ENCODE measurements at places on chromosomes 1 and 21. TPM values are rescaled to one million over a fixed set of nuclear protein-coding genes. Genes with fewer than 3 reads are reported as not detected.

SLC35F3 gene
- 6.9 TPM for total RNA-seq

DNA sequence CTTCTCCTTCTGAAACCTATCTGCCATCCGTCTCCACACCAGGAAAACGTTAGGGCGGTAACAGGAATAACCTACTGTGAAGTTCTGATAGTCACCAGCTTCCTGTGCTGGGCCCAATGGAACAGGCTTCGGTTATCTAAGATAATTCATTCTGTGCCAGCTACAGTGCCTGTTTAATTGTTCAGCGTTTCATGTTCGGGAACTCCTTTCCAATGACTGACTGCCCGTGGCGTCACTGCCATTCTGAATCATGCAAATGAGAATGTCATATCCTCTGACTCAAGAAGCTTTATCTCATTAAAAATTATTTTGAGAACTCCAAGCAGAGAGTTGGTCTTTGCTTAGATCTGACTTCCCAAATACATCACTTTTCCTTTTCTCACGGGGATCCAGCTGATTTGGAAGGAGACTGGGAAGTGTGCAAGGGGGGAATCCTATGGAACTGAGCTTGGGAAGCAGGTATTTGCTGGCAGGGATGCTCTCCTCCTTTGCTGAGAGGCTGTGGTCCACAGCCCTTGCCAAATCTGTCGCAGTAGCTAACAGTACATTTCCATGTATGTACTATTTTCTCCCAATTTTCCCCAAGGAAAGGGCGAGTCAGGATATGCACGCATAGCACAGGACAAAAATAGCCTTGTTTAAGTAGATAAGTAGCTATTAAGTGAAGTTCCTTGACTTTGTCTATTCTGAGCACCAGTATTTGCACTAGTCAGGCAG, 358.7 kb downstream of the LTN1 start:
- no peak for DNase-seq
- H3K4me3 ChIP-seq: no peak overlapping the region
- H3K4me1 ChIP-seq: no peaks in the 10 kb centered on the region
- H3K27me3 ChIP-seq: no peaks in the 10 kb centered on the region

DNA sequence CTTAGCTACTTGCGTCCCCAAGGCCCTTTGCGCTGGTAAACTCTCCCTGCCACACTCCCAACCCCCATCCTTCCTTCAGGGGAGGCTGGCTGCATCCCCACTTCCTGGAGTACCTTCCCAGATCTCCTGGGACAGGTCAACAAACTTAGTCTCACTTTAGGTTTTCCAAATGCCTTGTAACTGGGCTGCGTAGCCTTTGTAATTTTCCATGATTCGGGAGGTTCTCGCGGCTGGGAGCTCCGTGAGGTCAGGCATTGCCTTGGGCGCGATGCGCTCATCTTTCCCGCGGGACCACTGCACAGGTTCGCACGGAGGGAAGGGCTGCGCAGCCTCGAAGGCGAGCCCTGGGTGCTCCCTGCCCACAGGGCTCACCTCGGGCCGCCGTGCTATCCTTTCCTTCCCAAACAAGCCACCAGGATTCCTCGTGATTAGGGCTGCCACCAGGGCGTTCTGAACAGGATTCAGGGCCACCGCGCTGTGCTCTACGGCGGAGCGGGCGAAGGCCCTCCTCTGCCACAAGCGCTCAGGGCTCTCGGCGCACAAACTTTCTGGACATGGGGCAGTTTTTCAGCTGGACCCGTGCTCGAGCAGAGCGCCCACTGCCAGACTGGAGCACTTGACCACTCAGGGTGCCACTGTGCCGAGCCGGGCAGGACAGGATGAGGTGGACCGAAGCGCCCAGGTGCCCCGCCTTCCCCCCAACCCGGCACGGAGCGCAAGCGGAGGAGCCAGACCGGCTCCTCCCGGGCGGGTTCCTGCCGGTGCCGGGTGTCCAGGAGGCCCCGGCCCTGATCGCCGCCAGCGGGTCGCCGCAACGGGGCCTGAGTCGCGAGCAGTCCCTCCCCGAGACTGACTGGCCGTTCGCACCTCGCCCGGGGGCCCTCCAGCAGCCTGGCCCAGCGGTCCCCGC, 1.1 kb downstream of the TMPRSS2 start:
- H3K4me3 ChIP-seq: no peak overlapping the region
- DNase-seq: no peak
- no peak overlapping the region for H3K27ac ChIP-seq
- H3K4me1 ChIP-seq: no peaks in the 10 kb centered on the region
- no peaks in the 10 kb centered on the region for H3K36me3 ChIP-seq
- H3K27me3 ChIP-seq: peaks cover 9% of the 10 kb centered on the region

PADI4 gene
- 0.26 TPM for total RNA-seq

DNA sequence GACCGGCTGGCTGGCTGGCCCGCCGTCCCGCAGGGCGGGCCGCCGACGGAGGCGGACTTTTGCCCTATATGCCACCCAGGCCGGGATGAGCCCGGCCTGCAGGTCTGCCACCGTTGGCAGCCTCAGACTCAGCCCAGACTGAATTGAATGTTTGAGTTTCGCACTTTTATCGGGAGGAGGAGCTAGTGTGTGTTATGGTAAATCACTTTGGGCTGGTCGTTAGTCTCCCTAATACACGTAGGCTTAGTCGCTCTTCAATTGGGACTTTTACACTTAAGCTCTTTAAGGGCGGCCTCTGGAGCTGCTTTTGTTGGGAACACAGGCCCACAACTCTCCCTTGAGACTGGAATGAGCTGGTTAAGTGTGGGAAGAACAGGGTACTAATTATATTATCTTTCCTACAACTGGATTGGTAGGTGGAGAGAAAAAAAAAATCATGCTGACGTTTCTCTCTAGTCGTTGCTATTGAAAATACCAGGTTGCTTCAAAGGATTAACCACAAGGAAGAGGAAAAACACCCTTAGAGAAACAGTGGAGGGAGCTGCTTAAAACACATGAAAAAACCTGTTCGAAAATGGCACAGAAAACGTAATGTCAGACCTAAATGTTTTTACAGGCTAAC, 1.4 kb upstream of the IRF2BP2 start:
- peak overlapping the region; percentile 96 for H3K27ac ChIP-seq
- H3K36me3 ChIP-seq: peaks cover 11% of the 10 kb centered on the region
- no peaks in the 10 kb centered on the region for H3K27me3 ChIP-seq
- no peak for DNase-seq

DNA sequence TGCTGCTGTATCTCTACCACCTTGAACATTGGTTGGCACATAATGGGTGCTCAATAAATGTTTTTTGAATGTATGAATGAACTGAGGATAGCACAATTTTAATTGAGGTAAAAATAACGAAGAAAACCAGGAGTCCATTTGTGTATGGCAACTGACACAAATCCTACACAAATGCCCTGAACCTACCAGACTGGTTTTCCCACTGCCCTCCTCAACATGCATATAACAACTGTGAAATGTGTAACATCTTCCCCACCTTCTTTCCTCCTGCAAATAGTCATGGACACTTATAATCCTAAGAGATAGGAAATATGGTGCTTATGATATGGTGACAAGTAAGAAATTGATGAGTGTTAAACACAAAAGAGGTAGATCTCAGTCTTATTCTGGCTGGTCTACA, 9.9 kb upstream of the LMO4 start:
- H3K4me1 ChIP-seq: no peaks in the 10 kb centered on the region
- no peaks in the 10 kb centered on the region for H3K36me3 ChIP-seq
- no peaks in the 10 kb centered on the region for H3K27me3 ChIP-seq
- H3K27ac ChIP-seq: no peak overlapping the region
- H3K4me3 ChIP-seq: no peak overlapping the region

- H3K27me3 ChIP-seq: no peaks in the 10 kb centered on the region
- no peak overlapping the region for H3K27ac ChIP-seq
- no peak overlapping the region for H3K4me3 ChIP-seq
- H3K4me1 ChIP-seq: no peaks in the 10 kb centered on the region
- DNase-seq: no peak
Measured at GRCh38 chr1:55235722-55236121, 20.6 kb upstream of the USP24 start.

DNA sequence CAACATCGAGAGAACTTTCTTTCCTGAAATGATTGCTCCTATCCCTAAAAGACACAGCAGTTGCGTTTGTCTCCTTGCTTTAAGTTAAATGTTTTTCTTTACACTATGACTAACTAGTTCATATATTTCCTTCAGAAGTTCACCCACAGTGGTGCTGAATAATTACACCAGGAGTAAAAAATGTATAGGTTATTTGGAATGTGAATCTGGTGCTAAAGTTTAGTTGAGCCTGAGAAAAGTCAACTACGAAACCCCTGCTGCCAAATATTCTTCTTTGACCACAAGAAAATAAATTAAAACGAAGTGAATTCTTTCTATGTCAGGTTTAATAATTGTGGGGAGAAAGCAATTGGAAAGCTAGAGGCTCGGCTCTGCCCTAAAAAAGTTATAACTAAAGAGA, 52.8 kb downstream of the C4BPA start:
- H3K27ac ChIP-seq: no peak overlapping the region
- no peak overlapping the region for H3K4me3 ChIP-seq
- DNase-seq: no peak
- H3K36me3 ChIP-seq: no peaks in the 10 kb centered on the region
- no peaks in the 10 kb centered on the region for H3K4me1 ChIP-seq

SERINC2 gene
- 0.11 TPM for total RNA-seq

GRCh38 chr1:172902861-172903381, 147.8 kb downstream of the TNFSF18 start:
- H3K27ac ChIP-seq: no peak overlapping the region
- DNase-seq: no peak
- H3K36me3 ChIP-seq: no peaks in the 10 kb centered on the region
- H3K4me3 ChIP-seq: no peak overlapping the region
- no peaks in the 10 kb centered on the region for H3K27me3 ChIP-seq

GRCh38 chr1:29892247-29892646, 655.9 kb downstream of the PTPRU start:
- H3K4me1 ChIP-seq: no peaks in the 10 kb centered on the region
- H3K27ac ChIP-seq: no peak overlapping the region
- no peak overlapping the region for H3K4me3 ChIP-seq
- no peaks in the 10 kb centered on the region for H3K36me3 ChIP-seq
- no peaks in the 10 kb centered on the region for H3K27me3 ChIP-seq

DNA sequence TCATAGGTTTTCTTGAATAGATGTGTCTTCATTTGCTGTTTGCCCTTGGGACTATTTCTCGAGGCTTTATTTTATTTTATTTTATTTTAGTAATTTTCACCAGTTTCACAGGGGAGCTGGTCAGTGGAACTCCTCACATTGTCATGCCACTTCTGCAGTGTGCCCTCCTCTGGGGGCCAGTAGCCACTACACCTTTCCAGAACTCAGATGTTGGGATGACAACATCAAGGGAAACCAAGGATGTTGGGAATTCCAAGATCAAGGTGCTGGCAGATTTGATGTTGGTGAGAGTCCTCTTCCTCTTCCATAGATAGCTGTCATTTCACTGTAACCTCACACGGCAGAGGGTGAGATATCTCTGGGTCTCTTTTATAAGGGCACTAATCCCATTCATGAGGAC, 35.5 kb downstream of the SLC26A9 start:
- no peak for DNase-seq
- no peaks in the 10 kb centered on the region for H3K4me1 ChIP-seq
- H3K4me3 ChIP-seq: no peak overlapping the region
- no peaks in the 10 kb centered on the region for H3K36me3 ChIP-seq
- H3K27ac ChIP-seq: no peak overlapping the region

GRCh38 chr1:181159451-181160140, 71.1 kb downstream of the IER5 start:
- DNase-seq: peak; percentile 66
- H3K27me3 ChIP-seq: no peaks in the 10 kb centered on the region
- H3K4me3 ChIP-seq: peak overlapping the region; percentile 9
- no peaks in the 10 kb centered on the region for H3K36me3 ChIP-seq
- H3K4me1 ChIP-seq: peaks cover 44% of the 10 kb centered on the region

DNA sequence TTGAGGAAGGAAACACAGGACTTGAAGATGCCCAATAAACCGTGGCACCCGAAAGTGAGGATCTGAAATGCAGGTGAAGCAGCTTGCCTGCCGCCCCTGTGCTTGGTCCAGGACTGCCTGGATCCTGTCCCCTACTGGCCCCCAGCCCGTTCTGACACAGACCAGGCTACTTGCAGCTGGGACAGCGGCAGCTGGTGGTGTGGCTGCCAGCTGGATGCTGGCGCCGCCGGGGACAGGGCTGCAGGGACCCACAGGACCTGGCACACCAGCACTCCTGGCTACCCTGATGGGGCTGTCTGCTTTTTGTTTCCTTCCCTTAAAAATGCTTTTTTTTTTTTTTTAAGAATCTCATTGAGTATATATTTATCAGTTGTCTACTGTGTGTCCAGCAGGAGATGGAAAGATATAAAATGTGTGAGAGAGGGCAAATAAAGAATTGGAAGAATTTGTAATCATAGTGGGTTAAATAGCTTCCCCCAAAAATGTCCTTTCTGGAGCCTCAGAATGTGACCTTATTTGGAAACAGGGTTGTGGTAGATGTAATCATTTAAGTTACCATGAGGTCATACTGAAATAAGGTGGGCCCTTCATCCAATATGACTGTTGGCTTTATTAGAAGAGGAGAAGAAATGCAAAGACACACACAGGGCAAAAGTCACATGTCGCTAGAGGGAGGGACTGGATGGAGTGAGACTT, 165.6 kb downstream of the DSCAM start:
- H3K27ac ChIP-seq: no peak overlapping the region
- no peaks in the 10 kb centered on the region for H3K27me3 ChIP-seq
- no peaks in the 10 kb centered on the region for H3K36me3 ChIP-seq
- H3K4me3 ChIP-seq: no peak overlapping the region
- no peak for DNase-seq

S100A2 gene
- 0.81 TPM for total RNA-seq
